ENCODE measurements at places on chromosomes 6 and 20. TPM values are rescaled to one million over a fixed set of nuclear protein-coding genes. Genes with fewer than 3 reads are reported as not detected.

GRCh38 chr20:46009816-46010215 is 1.1 kb downstream of the MMP9 start:
- DNase-seq, result no peak

- no peak for DNase-seq
These were observed 116.8 kb upstream of the ARID1B start for GRCh38 chr6:156660389-156660788.

DNA sequence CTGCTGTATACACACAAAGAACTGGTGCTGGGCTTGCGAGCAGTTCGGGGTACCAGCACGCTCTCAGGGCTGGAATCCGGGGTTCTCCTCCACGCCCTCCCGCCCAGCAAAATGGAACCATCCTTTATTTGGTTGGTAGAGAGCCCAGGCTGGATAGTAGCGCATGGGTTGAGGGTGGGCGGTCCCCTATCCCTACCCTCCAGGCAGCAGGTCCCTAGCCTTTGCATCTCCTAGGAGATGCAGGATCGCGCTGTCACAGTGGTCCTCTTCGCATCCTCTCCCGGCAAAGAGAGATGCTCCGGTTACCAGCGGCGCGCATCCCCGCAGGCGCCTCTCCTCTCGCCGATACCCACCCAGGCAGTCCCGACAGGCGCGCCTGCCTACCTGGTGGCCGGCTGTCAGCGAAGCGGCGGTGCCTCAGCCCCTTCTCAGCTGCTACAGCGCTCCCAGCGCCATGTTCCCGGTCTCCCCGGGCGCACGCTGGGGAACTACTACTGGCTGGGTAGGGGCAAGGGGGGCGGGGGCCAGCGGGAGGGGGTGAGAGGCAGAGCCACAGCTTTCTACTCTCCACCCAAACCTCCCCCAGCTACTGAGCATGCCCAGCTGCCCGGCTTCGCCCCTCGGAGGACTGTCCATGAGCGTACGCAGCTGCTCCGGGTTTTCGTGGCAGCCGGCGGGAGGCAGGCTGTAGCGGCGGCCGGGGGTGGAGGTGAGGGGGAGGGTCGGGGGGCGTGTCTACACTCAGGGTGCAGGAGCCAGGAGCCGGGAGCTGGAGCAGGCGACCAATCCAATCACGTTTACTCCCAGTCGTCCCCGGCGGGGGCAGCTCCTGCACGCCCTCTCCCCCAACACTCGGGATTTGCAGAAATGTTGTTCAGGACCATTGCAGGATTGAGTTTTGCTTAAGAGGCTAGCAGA is at the start of gene PAK5:
PAK5 (minus strand) TSS at position 699 of the 918 bp plus-strand sequence. CDS start 194,748 bp downstream, outside the sequence.
- DNase-seq, result no peak

DNA sequence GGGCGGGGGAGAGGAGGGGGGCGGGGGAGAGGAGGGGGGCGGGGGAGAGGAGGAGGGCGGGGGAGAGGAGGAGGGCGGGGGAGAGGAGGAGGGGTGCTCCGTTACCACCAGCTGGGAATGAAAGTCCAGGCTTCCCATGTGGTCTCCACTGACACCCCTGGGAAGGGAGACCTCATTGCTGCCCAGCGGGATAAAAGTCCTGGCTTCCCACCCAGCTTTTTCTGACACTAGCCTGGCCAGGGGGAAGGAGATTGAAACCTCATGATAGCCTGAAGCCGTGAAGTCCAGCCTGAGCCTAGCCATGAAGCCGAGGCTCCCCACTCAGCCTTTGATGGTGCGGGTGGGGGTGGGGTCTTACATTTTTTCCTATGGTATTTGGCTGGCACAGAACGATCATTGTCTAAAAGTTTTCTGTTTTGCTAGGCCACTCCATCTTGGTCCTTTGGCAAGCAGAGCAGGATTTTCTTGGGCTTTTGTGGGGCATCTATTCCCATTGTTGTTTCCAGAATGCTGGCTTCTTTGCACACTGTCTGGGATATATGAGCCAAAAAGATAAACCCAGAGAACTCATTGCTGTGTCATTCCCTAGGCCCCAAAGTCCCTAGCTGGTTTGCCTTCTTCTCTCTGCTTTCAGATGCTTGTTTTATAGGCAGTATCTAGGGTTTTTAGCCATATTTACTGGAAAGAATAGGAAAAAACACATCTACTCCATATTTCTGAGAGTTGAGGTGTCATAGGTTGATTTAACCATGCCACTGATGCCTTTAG is 67.9 kb upstream of the RNF24 start:
- no peak for DNase-seq

DNA sequence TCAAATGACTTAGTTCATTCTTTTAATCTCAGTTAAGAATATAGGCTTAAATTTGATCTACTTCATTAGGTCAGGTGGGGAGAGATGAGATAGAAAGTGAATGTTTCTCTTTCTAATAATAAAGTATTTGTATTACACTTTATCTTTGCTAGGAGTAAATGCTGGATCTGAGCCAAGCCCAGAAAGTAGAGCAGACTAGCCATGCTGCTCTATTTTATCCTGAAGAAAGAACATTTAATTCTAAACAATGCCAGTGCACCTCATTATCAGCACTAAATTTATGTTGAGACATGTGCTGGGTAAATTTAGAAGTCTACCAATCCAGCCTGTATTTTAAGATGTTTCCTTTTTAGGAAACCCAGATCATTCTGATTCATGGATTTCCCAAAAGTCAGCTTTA is 43.5 kb downstream of the AKIRIN2 start:
- DNase-seq, result no peak

- DNase-seq, result no peak
These were observed 1174.7 kb upstream of the MAP3K7 start for GRCh38 chr6:91761621-91762020.

GRCh38 chr6:56079751-56080540 is 167.4 kb downstream of the COL21A1 start:
- DNase-seq, result no peak

- no peak for DNase-seq
These were observed 140.9 kb downstream of the JARID2 start for GRCh38 chr6:15386756-15387112.

DNA sequence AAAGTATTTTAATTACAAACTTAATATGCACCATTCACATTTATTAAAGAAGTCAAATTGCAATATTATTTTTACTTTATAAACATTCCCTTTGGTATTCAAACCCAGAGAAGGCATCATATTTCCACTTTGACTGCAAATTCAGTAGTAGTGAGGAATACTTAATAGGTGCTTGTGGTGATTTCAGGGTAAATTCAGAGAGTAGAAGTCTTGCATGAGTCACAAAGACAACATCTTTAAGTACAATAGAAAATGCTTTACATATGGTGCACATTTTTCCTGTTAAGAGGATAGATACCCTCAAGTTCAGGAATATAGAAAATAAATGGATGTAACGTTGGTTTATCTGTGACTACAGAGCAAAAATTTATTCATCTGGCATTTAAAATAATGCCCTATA is 390.2 kb downstream of the TENT5A start:
- DNase-seq, result no peak

GRCh38 chr6:12729467-12729866 is 12.9 kb downstream of the PHACTR1 start:
- no peak for DNase-seq

Gene AP5S1
- 12.8 TPM for total RNA-seq

Gene OLIG3
- not detected for total RNA-seq

Gene EYA4
- total RNA-seq, result 0.09 TPM

Gene MLIP
- 0.64 TPM for total RNA-seq

Gene DEFB132
- total RNA-seq, result not detected

Gene PSORS1C1
- total RNA-seq, result 1.0 TPM

Measured in esophagus squamous epithelium (tissue), 5 donors.